NCI-H146 (cell line): ENCODE measurements at places on chromosomes 11 and 22.

GRCh38 chr22:25062386-25063085 lies 110.0 kb downstream of the KIAA1671 start:
- no peak for DNase-seq

DNA sequence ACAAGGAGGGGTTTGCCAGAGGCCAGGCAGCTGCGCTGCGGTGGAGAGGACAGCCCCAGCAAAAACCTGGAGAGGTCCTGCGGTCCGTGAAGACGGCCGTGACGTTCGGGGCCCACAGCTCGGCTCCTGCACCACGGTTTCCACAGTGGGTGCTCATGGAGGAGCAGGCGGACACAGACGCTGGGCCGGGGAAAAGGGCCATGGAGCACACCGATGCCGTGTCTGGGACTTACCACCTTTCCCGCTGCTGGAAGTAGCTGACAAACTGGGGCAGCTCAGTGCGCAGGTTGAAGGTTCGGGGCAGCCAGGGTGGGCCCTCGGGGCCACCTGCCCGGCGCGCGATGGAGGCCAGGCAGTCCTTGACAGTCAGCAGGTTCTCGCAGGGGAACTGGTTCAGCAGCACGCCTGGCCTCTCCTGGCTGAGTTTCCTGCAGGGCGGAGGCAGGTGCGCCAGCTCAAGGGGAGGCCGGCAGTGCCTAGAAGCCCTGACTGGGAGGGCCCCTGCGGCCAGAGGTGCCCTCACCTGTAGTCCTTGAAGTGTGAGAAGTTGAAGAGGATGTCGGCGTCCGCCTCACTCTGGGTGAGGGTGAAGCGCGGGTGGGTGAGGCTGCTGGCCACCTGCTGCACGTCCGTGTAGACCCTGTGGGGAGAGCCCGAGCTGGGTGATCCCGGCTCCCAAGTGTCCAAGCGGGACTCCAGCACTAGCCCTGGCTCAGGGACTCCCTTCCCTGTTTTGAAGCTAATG lies 12.8 kb downstream of the TTLL12 start:
- DNase-seq, result no peak

DNA sequence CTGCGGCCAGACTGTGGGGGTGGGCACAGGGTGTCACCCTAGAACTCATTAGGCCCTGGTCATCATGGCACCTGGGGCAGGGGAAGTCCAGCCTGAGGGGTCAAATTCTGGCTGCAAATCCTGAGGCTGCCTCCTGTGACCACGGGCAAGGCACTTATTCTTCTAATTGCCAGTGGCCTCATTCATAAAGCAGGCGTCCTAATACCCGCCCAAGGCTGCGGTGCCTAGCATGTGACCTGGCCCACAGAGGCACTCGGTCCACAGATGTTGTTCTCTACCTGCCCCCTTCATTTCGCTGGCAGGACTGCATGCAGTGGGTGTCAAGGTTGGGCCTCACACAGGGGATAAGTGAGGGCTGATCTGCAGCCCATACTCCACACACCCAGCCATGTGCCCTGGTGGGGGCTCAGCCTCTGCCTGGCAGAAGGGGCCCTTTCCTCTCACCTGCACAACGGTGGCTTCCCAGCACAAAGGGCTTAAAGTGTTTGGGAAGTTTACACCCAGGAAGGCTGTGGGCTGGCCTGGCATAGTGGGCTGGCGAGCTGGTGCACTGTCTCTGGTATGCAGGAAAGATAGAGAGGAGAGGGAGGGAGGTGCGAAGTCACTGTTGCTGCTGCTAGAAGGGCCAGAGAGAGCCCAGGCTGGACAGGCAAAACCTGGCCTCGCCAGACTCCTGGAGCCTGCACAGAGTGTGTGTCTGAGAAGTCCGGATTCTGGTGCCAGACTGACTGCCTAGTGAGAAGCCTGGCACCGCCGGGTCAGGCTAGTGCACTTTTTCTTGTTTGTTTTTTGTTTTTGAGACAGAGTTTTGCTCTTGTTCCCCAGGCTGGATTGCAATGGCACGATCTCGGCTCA lies 3.2 kb downstream of the MPST start:
- DNase-seq, result no peak

GRCh38 chr11:79493555-79494171 lies 52.8 kb upstream of the TENM4 start:
- peak; percentile 58 for DNase-seq

- peak; percentile 56 for DNase-seq
These were observed 58.3 kb downstream of the CYTH4 start for GRCh38 chr22:37340331-37341262.

- no peak for DNase-seq
These were observed at the start of gene MLC1 for GRCh38 chr22:50085211-50085972. MLC1 (minus strand) TSS chr22:50085426; CDS start chr22:50084902, 524 bp downstream.

GRCh38 chr22:30557243-30557642 lies 10.7 kb upstream of the SEC14L6 start:
- DNase-seq, result no peak

- DNase-seq, result no peak
These were observed 5.3 kb downstream of the NEAT1 start for GRCh38 chr11:65427691-65428577.

DNA sequence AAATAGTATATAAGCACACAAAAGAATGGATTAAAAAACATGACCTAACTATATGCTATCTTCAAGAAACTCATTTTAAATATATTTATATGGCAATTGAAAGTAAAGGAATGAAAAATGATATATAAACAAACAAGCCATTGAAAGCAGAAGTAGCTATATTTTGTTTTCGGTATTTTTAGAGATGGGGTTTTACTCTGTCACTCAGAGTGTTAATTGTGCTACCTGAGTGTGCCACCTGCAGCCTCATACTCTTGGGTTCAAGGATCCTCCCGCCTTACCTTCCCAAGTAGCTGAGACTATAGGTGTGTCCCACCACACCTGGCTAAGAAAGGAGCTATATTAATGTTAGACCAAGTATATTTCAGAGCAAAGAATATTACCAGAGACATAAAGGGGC lies 624.1 kb downstream of the BUD13 start:
- DNase-seq, result no peak

- no peak for DNase-seq
These were observed 52.8 kb downstream of the WT1 start for GRCh38 chr11:32382339-32383049.
